ENCODE measurements at places on chromosomes 16 and 17. TPM values are rescaled to one million over a fixed set of nuclear protein-coding genes. Genes with fewer than 3 reads are reported as not detected.

The KRT32 gene
- 1.5 TPM for total RNA-seq

DNA sequence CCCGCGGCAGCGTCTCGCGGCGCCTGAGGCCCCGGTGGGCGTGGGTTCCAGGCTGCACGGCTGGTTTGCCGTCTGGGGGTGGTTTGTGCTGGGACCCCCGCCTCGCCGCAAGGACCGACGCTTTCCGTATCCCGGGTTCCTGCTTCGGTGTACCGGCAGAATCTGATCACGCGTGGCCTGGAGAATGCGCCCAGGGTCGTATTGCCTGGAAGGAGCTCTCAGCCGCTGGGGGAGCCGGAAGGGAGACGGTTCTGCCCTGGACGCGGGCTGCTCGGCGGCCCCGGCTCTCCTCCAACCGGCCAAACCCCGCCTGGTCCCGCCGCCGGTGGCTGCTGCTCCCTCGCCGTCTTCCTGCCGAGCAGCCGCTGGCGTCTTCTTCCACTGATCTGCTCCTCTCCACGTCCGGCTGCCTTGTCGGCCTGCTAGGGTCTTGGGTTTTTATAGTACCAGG lies 39.8 kb downstream of the ZNF778 start:
- no peaks in the 10 kb centered on the region for H3K36me3 ChIP-seq
- peak overlapping the region; percentile 70 for H3K4me3 ChIP-seq
- peak overlapping the region; percentile 52 for H3K27ac ChIP-seq
- DNase-seq: peak; percentile 16

GRCh38 chr16:85200471-85201278 lies 88.4 kb upstream of the CIBAR2 start:
- no peak for DNase-seq
- no peak overlapping the region for H3K27ac ChIP-seq
- no peak overlapping the region for H3K4me3 ChIP-seq
- H3K4me1 ChIP-seq: peaks cover 8% of the 10 kb centered on the region
- H3K36me3 ChIP-seq: no peaks in the 10 kb centered on the region

GRCh38 chr17:9670596-9670995 lies 25.3 kb downstream of the USP43 start:
- H3K36me3 ChIP-seq: no peaks in the 10 kb centered on the region
- H3K4me3 ChIP-seq: no peak overlapping the region
- peaks cover 27% of the 10 kb centered on the region for H3K4me1 ChIP-seq
- H3K27ac ChIP-seq: no peak overlapping the region
- DNase-seq: peak; percentile 32

The SOX9 gene
- total RNA-seq: 151 TPM

GRCh38 chr17:50909765-50910605 lies 43.8 kb upstream of the TOB1 start:
- no peak for DNase-seq
- H3K4me3 ChIP-seq: no peak overlapping the region
- no peaks in the 10 kb centered on the region for H3K27me3 ChIP-seq

DNA sequence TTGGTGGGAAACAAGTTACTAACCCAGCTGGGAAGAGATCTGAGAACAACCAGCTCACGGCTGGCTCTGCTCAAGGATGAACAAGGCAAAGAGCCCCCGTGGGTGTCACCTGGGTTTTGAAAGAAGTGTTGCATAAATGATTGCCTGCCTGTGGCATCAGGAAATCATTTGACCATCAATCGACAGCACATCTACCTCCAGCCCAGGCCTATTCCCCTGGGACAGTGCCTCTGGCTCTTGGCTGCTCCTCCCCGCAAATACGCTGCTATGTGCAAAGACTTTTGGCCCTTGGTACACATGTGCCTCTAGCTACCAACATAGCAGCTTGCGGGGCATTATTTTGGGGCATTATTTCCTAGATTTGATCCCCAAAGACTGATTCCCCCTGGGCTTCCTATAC lies 39.4 kb upstream of the SMPD3 start:
- H3K4me1 ChIP-seq: peaks cover 15% of the 10 kb centered on the region
- no peak for DNase-seq
- no peak overlapping the region for H3K4me3 ChIP-seq
- H3K27ac ChIP-seq: no peak overlapping the region
- no peaks in the 10 kb centered on the region for H3K27me3 ChIP-seq
- no peaks in the 10 kb centered on the region for H3K36me3 ChIP-seq

GRCh38 chr17:17305281-17305801 lies 2.2 kb downstream of the NT5M start:
- DNase-seq: no peak
- no peaks in the 10 kb centered on the region for H3K36me3 ChIP-seq
- no peaks in the 10 kb centered on the region for H3K27me3 ChIP-seq
- no peak overlapping the region for H3K27ac ChIP-seq

GRCh38 chr17:62565817-62566216 lies 61.7 kb upstream of the MRC2 start:
- DNase-seq: peak; percentile 97
- H3K36me3 ChIP-seq: peaks cover 27% of the 10 kb centered on the region
- peak overlapping the region; percentile 92 for H3K27ac ChIP-seq
- no peaks in the 10 kb centered on the region for H3K27me3 ChIP-seq

- H3K4me1 ChIP-seq: no peaks in the 10 kb centered on the region
- no peaks in the 10 kb centered on the region for H3K36me3 ChIP-seq
- H3K4me3 ChIP-seq: peak within 1 kb of the TSS; percentile 68
- peak; percentile 53 for DNase-seq
These were observed at the start of gene BCO1 for GRCh38 chr16:81238296-81239011. BCO1 (plus strand) TSS chr16:81238689; CDS start chr16:81238909, 220 bp downstream.

DNA sequence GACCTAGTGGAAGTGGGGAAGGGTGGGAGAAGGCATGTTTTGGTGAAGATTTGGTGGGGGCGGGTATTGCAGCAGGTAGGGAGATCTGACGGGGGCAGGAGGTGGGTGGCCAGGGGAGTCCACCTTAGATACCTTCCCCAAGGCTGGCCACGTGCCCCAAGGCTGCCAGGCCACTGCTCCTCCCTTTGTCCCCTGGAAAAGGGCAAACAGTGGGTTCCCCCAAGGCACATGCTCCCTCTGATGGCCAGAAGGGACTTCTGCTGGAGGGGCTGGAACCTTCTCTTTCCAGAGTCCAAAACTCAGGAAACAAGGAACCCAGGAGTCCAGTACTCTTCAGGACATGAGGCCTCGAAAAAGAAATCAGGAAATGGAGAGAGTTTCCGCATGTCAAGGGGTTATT lies 6.2 kb upstream of the PSMD3 start:
- no peak overlapping the region for H3K27ac ChIP-seq
- no peaks in the 10 kb centered on the region for H3K36me3 ChIP-seq
- H3K4me1 ChIP-seq: peaks cover 7% of the 10 kb centered on the region
- no peaks in the 10 kb centered on the region for H3K27me3 ChIP-seq

The MYLK3 gene
- total RNA-seq: under 0.01 TPM

The PRR29 gene
- total RNA-seq: 0.77 TPM

The IRX5 gene
- not detected for total RNA-seq

GRCh38 chr16:72255786-72256185 lies 83.8 kb upstream of the PMFBP1 start:
- no peak for DNase-seq
- H3K36me3 ChIP-seq: no peaks in the 10 kb centered on the region
- no peaks in the 10 kb centered on the region for H3K27me3 ChIP-seq

DNA sequence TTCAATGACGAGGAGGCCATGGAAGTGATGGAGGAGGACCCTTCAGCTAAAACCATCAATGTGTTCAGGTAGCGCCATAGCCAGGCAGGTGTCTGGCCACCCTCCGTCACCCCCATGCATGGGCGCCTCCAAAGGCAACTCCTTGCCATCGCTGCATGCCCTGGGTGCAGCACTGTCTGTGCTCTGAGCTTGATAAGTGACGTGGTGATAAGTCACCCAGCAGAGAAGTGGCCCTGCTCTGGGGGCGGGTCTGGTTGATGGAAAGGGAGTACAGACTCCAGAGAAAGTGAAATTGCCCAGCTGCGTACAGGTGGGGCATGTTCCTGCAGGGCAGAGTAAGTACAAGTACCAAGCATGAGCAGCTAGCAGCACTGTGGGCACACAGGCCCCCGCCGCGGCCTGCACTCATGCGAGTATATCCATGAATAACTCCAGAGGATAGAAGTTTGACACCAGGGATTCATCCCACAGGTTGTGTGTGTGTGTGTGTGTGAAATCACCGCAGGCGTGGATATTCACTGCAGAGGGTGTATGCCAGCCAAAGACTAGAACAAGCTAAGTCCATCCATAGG lies 13.1 kb downstream of the DNAI2 start:
- no peak overlapping the region for H3K27ac ChIP-seq
- H3K36me3 ChIP-seq: no peaks in the 10 kb centered on the region
- no peak overlapping the region for H3K4me3 ChIP-seq
- peaks cover 16% of the 10 kb centered on the region for H3K4me1 ChIP-seq

DNA sequence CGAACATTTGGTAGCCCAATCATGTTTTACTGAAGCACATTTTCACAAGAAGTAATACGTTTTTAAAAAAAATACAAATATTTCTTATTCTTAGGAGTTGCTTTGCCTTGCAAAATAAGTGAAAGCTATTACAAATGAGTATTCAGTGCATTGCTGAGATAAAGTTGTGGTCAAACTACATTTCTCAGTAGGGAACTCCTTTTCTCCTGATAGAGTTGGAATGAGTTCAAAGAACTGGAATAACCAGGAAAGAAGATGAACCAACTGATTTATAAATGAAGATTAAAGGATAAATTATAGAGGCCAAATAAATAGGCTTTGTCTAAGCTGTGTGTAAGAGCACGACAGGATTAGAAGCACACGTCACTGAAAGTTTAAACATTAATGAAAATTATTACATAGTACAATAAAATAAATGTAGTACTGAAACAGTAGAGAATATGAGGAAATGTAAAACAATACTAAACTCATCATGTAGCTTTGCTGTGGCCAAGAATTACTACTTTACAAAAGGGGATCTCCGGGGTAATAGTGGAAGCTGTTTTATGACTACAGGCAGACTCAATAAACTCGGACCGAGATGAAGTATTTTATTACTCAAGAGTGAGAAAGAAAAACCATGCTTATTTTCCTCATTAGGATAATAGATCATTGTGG lies 73.6 kb downstream of the KCNJ2 start:
- H3K4me1 ChIP-seq: no peaks in the 10 kb centered on the region
- H3K27me3 ChIP-seq: peaks cover 38% of the 10 kb centered on the region
- no peaks in the 10 kb centered on the region for H3K36me3 ChIP-seq
- no peak overlapping the region for H3K27ac ChIP-seq
- DNase-seq: no peak

The KRT40 gene
- not detected for total RNA-seq

The HEATR9 gene
- not detected for total RNA-seq

- H3K4me1 ChIP-seq: no peaks in the 10 kb centered on the region
- H3K4me3 ChIP-seq: no peak overlapping the region
These were observed 16.0 kb upstream of the SMIM5 start for GRCh38 chr17:75617218-75617617.

- H3K36me3 ChIP-seq: no peaks in the 10 kb centered on the region
- H3K4me3 ChIP-seq: no peak overlapping the region
- H3K27me3 ChIP-seq: no peaks in the 10 kb centered on the region
- no peak overlapping the region for H3K27ac ChIP-seq
These were observed 53.3 kb upstream of the KDM8 start for GRCh38 chr16:27149986-27150385.

- no peaks in the 10 kb centered on the region for H3K27me3 ChIP-seq
- no peak overlapping the region for H3K27ac ChIP-seq
- peaks cover 10% of the 10 kb centered on the region for H3K4me1 ChIP-seq
- no peak overlapping the region for H3K4me3 ChIP-seq
- no peak for DNase-seq
These were observed 101.8 kb downstream of the TTC19 start for GRCh38 chr17:16101440-16101839.

The HSF4 gene
- total RNA-seq: 24.8 TPM

The FAM234A gene
- total RNA-seq: 31.4 TPM

DNA sequence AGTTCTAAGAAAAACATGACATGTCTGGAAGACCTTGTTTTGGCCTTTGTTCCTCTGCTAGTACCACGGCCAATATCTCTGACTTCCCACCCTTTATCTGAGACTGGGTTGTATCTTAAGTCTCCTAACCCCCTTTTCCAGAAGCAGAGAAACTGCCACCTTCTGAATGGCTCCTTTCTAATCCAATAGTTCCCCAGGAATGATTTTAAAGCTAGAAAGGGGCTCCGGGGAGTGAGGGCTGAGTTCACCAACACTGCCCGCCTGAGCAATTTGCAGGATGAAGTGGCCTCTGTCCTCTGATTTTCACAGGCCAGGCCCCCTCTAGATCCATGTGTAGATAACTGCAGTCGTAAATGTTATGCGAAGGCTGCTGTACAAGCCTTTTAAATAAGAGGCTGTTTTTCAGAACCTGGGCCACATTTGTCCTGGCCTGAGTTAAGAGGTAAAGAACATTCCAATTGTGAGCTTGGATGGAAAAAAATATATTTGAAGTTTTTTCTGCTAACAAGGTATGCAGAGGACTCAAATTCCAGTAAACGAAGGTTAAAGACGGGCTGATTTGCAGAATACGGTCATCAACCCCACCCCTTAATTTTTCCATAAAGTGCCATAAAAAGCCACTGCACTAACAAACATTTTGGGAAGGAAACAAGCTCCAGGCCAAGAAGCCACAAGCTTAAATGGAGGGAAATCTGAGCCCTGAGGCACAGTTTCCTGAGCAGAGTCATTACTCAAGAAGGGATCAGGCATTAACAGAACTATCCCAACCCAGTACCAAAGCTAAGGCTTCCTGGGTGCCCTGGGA lies 117.0 kb upstream of the MAF start:
- DNase-seq: no peak
- H3K27ac ChIP-seq: no peak overlapping the region
- no peaks in the 10 kb centered on the region for H3K4me1 ChIP-seq
- H3K4me3 ChIP-seq: no peak overlapping the region

The TLCD1 gene
- total RNA-seq: 7.1 TPM

GRCh38 chr16:1917056-1917664 lies 1.1 kb downstream of the HS3ST6 start:
- peaks cover 36% of the 10 kb centered on the region for H3K27me3 ChIP-seq
- DNase-seq: no peak
- H3K4me1 ChIP-seq: peaks cover 11% of the 10 kb centered on the region
- no peak overlapping the region for H3K27ac ChIP-seq
- no peak overlapping the region for H3K4me3 ChIP-seq

The TMEM204 gene
- total RNA-seq: not detected

The TMEM238L gene
- not detected for total RNA-seq

DNA sequence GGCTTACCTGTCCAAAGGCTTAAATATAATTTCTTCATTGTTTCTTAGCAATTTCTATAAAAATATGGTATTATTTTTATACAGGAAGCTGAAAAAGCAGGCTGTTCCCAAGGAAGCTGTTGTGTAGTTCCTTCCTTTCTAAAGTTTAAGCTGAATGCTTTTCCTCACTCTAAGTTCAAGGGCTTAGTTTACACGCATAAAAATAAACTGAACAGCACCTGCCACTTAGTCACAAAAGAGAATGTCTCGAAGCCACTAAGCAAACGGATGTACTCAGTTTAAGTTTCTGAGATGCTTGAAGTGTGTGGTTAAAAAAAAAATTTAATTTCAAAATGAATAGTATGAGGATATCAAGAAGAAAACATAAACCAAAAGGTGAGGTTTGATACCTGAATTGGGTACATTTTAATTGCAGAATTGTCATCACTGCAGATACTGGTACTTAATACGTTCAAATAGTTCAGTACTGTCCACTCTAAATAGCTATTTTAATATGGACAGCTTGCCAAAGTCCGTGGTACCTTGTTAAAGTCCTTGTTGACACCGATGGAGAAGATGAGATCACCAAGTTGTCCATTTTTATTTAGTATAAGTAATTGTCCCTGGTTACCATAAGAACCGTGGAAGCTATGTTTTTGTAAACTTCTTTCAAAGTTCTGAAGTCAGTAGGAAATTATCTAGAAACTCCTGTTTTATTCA lies 38.1 kb downstream of the MRTFB start:
- no peaks in the 10 kb centered on the region for H3K27me3 ChIP-seq
- H3K4me3 ChIP-seq: no peak overlapping the region
- no peaks in the 10 kb centered on the region for H3K36me3 ChIP-seq

GRCh38 chr16:85986931-85987749 lies 88.2 kb downstream of the IRF8 start:
- no peaks in the 10 kb centered on the region for H3K36me3 ChIP-seq
- peaks cover 89% of the 10 kb centered on the region for H3K27me3 ChIP-seq
- H3K4me1 ChIP-seq: no peaks in the 10 kb centered on the region
